ENCODE measurements at places on chromosomes 6 and 20. TPM values are rescaled to one million over a fixed set of nuclear protein-coding genes. Genes with fewer than 3 reads are reported as not detected.
A peak's percentile ranks its signal among the peaks of the same experiment; 100 is the strongest.

The PAK5 gene
- total RNA-seq = not detected

DNA sequence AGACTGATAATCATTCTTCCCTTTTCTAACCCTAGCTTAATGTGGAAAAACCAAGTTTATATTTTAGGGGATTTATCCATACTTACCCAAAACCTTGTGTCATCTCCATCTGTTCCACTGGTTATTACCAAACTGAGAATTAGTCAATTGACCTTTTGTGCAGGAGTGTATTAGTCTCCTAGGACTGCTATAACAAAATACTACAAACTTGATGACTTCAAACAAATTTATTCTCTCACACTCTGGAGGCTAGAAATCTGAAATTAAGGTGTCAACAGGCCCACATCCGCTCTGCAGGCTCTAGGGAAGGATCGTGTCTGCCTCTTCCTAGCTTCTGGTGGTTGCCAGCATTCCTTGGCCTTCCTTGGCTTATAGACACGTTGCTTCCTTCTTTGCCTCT lies 12.7 kb upstream of the GMDS start:
- no peak for DNase-seq

The ZBP1 gene
- total RNA-seq = 1.5 TPM

- no peak for DNase-seq
Observed at GRCh38 chr6:104159045-104159618, 700.6 kb downstream of the HACE1 start.

DNA sequence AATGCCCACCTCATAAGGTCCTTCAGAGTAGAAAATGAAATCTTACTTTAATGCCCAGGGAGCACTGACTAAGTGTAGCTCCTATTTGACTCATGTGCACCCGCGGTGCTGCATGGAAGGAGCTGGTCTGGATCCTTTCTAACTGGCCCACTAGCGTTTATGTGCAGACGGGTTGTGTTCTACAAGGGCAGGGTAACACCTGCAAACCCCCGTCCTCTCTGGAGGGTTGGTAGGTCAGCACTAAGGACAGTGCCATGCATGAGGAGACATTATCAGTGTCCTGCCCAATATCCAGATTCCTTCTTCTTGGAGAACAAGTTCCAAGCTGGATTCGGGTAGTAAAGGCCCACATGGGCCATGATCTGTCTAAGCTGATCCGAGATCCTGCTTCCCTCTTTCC lies 140.3 kb downstream of the ANKRD60 start:
- DNase-seq = no peak

The HECA gene
- total RNA-seq = 23.3 TPM

GRCh38 chr20:25690427-25690826 lies 6.2 kb downstream of the ZNF337 start:
- no peak for DNase-seq

The FAM184A gene
- total RNA-seq = not detected

The ZNF512B gene
- total RNA-seq = 13.6 TPM

DNA sequence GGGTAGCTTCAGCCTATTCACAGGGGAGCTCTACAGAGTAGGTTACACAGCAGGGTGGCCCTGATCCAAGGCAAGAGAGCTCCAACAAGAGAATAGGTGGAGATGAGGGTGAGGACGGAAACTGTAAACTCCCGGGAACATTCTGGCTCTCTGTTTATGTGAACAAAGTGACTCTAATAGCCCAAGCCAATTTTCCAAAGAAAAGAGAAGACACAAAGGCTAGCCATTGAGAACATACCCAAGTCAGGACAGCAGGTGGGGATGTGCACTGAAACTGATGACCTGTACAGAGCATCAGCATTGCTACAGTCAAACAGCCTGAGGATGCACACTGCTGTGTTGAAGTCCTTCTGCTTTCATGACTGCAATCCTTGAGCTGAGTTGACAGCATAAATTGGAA lies 136.0 kb upstream of the TOP1 start:
- peak; percentile 85 for DNase-seq

The TUBB2B gene
- 0.33 TPM for total RNA-seq

The ESR1 gene
- not detected for total RNA-seq

DNA sequence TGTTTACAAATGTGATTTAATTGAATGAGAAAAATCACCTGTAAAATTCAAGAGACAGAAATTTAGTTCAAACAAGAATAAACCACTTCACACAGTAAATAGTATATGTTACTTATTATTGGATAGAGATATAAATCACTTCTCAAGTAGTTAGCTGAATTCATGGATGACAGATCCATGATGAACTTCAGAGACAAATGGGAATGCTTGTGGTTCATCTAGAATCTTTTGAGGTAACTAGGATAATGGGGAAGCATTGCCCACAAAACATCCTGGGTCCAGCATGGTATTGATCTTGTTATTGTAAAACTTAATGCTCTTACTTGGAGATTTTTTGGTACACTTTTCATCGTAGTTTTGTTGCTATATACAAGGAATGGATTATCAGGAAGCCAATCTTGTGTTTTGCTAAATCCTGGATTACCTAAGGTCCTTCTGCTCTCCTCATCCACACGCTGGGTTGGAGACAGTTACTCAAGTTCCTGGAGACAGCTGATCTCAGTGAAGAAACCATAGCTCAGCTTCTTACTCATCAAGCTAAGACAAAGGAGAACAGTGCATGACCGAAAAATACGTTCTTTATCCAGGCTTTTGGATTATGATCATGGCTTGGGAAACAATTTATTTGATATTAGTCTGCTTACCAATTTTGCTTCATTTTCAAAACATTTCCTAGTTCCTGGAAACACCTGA lies 142.5 kb upstream of the PREP start:
- DNase-seq = no peak

DNA sequence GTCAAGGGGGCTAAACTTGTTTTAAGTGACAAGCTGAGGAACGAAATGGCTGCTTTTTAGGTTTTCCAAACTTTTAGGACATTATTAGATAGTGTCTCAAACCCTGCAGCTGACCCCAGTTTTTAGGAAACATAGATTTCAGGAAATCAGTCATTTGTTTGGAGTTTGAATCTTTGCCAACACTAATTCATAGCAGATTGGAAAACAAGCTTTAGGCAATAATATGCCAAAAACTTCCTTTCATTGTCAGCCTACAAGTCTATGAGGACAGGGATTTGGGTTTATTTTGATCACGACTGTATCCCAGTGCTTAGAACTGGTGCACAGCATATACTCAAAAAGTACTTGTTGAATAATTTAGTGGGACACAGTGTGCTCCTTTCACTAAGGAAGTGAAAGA lies 123.2 kb downstream of the TINAG start:
- no peak for DNase-seq

- no peak for DNase-seq
Observed at GRCh38 chr6:160356074-160356744, 8.0 kb downstream of the SLC22A3 start.

The NUS1 gene
- total RNA-seq = 35.7 TPM

The XKR7 gene
- 0.06 TPM for total RNA-seq

The RHAG gene
- not detected for total RNA-seq

The FAM217A gene
- not detected for total RNA-seq

The PRDM13 gene
- not detected for total RNA-seq

The SMLR1 gene
- total RNA-seq = not detected

The TFAP2A gene
- 3.3 TPM for total RNA-seq

The SH3BGRL2 gene
- total RNA-seq = 0.09 TPM

DNA sequence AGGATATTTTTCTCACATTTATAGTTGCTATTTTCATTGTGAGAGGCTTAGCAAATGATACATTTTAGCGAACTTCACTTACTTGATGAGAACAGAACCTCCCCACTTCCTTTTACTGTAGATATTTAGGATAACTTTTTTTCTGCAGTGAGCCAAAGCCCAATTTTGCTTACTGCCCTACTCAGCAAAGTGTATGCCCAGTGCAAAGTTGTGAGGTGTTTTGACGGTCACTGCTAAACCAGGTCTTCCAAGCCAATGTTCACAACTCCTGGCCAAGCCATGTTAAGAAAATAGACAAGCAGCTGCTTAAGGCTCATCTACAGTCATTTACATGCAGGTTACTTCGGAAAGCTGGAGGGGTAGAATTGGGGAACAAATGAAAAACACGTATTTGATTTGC lies 144.8 kb downstream of the ADGRG6 start:
- no peak for DNase-seq

- no peak for DNase-seq
Observed at GRCh38 chr6:145544041-145544440, 191.3 kb downstream of the EPM2A start.

- no peak for DNase-seq
Observed at GRCh38 chr20:49405062-49405683, 77.3 kb downstream of the KCNB1 start.

The AAR2 gene
- 19.8 TPM for total RNA-seq

DNA sequence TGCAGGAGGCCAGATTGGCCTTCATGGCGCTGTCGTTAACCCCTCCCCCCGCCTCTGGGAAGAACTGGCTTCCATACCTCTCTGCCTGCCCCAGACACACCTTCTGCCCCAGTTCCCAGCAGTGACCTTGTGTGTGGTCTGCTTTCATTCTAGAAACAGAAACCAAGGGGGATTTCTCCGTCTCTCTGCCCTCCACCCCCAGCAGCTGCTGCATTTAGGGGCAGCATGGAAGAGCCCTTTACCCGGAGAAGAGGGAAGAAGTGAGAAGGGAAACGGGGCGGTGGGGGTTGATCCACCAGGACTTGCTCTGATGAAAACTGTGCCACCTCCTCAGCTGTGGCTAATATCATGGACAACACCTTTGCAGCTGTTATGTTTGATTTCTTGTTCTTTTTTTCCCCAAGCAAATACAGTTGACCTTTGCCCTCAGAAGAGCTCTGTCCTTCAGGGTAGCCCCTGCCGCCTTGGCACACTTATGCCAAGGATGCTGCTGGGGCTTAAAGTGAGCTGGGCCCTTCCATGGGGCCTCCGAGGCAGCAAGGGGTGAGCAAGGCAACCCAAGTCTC lies 6.1 kb downstream of the GLP1R start:
- no peak for DNase-seq

DNA sequence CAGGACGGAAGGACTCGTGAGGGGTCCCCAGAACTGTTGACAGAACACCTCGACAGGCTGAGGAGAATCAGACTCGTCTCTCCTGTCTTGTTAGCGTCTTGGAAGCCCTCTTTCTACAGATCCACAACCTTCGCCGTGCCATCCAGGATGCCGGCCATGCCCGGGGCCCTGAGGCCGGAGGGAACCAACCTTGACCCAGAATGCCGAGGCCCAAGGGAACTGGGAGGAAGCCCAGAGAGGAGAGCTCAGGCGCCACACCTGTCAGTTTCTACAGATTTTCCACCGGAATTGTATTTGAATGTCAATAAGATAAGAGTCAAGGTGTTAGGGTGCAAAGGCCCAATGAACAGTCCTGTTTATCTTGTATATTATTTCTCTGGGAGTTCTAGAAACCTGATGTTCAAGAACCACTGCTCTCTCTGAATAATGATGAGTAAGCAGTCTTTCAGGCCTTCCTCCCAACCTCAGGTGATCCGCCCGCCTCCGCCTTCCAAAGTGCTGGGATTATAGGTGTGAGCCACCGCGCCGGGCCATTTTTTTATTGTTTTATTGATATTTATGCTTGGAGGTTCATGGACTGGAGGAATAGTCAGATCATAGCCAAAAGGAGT lies 799 bp upstream of the ME1 start:
- DNase-seq = no peak

DNA sequence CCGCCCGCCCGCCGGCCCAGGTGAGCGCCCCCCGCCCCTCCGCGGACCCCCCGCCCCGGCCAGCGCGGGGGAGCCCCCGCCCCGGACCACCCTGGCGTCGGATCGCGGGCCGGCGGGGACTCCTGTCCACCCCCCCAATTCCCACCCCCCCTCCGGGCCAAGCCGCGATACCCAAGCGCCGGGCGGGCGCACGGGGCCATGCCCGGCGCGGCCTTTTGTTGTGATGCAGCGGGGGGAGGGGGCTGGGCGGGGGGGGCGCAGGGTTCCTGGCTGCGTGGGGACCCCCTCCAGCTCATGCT lies 245 bp downstream of the SRC start:
- DNase-seq = no peak

The NEURL2 gene
- 9.9 TPM for total RNA-seq

- no peak for DNase-seq
Observed at GRCh38 chr6:136922685-136923006, 545 bp downstream of the SLC35D3 start.

- no peak for DNase-seq
Observed at GRCh38 chr20:57401565-57401918, 10.3 kb downstream of the RBM38 start.

GRCh38 chr6:119273272-119274196 lies 76.0 kb downstream of the MAN1A1 start:
- DNase-seq = no peak

- peak; percentile 80 for DNase-seq
Observed at GRCh38 chr6:53410508-53411258, 61.9 kb upstream of the ELOVL5 start.

The FGD2 gene
- total RNA-seq = 45.7 TPM

The BHLHE23 gene
- total RNA-seq = not detected

The KCNK5 gene
- total RNA-seq = not detected

The ARG1 gene
- not detected for total RNA-seq

- DNase-seq = no peak
Observed at GRCh38 chr6:3032986-3033385, 33.3 kb downstream of the NQO2 start.

DNA sequence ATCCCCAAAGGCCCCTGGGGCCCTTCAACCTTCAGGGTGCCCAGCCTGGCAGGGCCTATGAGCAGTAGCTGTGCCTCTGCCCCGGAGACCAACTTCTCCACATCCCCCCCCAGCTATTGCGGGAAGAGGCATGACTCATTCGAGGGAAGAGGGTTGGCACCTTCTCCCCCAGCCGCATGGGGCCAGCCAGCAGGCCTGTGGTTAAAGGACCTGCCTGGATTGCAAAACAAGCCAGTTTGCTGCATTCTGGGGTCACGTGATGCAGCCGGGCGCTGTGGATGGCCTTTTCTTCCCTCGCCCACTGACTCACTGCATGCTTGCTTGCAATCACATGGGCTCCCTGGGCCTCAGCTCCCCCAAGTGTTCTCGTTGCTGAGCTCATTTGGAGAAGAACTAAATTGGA lies 182.5 kb downstream of the MAFB start:
- no peak for DNase-seq

The FAXC gene
- not detected for total RNA-seq

DNA sequence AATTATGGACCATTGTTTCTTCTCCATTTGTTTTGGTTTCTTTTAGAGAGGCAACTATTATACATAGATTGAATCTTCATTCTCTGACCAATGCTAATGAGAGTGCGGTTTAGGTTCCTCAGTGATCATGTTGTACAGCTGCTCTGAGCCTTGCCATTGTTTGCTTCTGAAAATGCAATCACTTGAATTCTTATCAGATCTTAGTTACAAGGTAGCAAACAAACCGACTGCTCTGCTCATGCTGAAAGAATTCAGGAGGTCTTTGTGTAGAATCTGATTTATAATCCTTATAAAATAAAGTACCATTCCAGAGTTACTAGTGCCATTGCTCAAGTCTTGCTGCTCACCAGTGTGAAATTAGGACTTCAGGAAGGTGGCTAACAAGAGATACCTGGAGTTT lies 569.1 kb upstream of the ID4 start:
- DNase-seq = no peak

DNA sequence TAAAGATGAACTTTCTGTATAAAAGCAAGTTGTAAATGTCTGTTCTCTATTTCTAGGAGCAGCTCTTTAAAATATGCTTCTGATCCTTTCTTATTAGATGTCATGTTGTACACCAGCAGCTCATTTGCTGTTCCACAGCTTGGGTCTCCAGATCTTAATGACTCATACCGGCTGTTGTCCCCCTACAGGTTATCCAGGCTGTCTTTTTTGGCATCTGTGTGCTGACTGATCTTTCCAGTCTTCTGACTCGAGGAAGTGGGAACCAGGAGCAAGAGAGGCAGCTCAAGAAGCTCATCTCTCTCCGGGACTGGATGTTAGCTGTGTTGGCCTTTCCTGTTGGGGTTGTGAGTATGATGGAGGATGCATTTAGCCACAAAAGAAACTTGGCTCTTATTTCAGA lies 76.0 kb downstream of the AIG1 start:
- DNase-seq = no peak

- no peak for DNase-seq
Observed at GRCh38 chr6:125985522-125985921, 818 bp upstream of the TRMT11 start.
